ENCODE measurements at places on chromosomes 1 and 21.

DNA sequence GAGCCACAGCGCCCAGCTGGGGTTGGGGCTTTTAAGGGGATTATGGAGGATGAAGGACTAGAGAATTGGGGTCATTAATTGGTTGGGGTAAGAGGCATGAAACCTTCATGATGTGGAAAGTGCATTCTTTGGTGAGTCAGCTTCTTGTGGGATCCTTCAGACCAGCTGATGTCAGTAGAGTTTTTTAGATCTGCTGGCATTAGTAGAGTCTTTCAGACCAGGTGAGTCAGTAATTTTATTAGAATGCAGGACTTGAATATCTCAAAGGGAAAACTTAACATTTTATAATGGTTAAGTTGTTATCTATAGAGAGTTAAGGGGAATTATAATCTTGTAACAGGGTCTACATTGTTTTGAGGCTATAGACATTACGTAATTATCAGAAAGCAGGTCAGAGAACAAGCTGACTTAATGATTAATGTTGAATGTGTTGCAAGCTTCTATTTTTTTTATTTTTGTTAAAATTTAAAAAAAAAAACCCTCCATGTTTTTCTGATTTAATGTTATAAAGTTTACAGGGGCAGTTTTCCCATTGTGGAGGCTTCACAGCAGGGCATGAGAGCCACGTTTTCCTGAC lies 160.9 kb upstream of the FMN2 start:
- DNase-seq = no peak

DNA sequence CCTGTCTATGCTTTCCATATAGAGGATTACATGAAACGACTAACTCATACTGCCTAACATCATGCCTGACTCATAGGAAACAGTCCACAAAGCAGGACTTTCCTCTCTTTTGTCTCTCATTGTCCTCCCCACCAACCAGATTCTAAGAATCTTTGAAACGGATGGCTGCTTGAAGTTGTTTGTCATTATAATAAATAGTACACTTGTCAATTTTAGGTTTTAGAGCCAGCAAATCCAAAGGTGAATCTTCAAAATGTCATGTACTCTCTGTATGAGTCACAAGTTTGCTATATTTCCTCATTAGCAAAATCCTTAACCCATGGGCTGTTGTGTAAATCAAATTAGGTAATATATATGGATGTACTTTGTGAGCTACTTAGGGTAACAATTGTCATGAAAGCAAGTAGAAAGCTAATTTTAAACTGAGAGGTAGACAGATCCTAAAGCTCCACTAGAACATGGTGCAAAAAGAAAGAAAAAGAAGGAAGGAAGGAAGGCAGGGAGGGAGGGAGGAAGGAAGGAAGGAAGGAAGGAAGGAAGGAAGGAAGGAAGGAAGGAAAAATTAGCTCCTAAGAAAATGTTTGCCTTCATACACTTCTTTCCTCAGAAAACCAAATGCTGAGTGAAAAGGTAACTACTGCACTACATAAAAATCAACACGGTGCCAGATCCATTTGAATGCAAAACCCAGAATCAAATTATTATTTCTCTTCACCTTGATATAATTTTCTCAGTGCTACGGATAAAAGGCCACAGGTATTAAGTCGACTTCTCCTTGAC lies 129.5 kb upstream of the PRMT6 start:
- no peak for DNase-seq

DNA sequence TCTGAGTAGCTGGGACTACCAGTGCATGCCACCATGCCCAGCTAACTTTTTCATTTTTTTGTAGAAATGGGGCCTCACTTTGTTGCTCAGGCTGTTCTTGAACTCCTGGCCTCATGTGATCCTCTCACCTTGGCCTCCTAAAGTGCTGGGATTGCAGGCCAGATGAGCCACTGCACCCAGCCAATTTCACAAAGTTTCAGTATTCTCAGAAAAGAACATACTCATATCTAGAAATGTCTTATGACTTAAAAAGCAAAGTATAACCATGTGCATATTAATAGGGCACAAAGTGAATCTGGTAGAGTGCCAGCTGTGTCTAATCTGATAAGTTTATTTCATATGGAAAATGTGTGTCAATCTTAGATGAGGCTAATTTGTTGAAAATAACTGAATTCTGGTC lies 87.5 kb upstream of the CACYBP start:
- DNase-seq = peak; percentile 42

DNA sequence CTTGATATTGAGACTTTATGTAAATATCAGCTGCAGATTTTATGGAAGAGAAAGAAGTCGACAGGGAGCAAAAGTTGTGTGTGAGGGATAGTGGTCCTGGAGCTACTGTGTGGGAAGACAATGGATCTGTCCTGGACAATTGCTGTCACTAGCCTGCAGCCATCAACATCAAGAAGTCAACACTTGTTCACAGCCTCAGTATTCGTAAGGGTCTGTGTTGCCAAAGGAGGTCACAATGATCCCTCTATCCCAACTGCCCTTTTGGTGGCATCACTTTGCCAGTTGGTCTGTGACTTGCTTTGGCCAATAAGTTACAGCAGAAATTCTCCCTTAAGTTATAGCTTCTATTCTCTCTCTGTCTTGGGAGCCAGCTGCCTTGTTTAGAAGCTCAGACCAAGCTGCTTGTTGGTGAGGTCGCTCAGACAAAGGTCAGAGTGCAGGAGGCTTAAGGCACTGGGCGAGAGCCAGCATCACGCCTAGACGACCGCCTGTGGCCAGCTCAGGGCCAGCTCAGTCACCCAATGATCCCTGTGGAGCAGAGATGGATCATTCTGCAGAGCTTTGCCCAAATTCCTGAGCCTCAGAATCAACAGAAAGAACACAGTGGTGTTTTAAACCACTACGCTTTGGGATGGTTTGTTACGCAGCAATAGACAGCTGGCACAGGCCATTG lies 134.9 kb downstream of the RHOU start:
- no peak for DNase-seq

GRCh38 chr1:48600182-48600581 lies 128.2 kb upstream of the SPATA6 start:
- DNase-seq = no peak

GRCh38 chr1:93633313-93633712 lies 48.3 kb downstream of the BCAR3 start:
- DNase-seq = no peak

- no peak for DNase-seq
These were observed 234.8 kb downstream of the NCAM2 start for GRCh38 chr21:21233051-21233450.

DNA sequence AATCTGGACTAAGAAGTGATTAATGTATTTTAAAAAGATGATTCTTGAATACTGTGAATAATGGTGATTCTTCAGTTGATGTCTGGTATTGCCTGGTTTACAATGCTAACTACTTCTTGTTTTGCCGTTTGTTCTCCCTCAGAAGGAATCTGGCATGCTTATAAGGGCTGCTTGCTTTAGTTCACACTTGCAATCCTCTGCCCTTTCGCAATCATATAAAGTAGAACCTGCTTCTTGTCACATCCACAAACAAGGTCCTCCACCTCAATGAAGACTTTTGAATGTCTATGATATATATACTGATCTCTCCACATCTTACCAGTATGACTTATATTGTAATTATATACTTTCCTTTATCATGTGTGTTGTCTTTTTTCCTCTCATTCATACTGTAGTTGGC lies 92.6 kb downstream of the ADGRL4 start:
- no peak for DNase-seq

- DNase-seq = no peak
These were observed 1560.3 kb downstream of the MRPL39 start for GRCh38 chr21:24046829-24047443.

- DNase-seq = no peak
These were observed 7.8 kb downstream of the ERI3 start for GRCh38 chr1:44347280-44347679.

DNA sequence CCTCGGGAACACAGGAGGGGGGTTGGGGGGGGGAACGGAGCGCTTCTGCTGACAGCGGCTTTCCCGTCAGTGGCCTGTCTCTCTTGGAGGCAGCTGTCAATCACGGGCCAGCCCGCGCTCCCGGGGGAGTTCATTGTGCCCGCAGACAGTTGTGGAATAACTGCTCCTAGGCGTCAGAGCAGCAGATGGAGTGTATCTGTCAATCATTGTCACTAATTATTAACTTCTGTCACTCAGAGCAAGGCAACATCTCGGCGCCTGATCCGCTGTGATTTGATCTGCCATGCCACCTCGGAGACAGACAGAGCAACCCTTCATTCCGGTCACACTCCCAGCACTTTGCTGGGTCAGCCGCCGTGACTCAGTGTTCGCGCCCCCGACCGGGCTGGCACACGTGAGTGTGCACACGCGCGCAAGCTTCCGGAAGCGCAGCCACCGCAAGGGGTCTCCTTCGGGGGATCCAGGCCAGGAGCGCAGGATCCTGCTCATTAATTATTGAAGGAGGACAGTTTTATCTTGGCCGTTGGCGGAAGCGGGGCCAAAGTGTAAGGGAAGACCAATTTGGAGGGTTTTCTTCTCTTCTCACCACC lies 75.8 kb downstream of the RRAGC start:
- DNase-seq = no peak

DNA sequence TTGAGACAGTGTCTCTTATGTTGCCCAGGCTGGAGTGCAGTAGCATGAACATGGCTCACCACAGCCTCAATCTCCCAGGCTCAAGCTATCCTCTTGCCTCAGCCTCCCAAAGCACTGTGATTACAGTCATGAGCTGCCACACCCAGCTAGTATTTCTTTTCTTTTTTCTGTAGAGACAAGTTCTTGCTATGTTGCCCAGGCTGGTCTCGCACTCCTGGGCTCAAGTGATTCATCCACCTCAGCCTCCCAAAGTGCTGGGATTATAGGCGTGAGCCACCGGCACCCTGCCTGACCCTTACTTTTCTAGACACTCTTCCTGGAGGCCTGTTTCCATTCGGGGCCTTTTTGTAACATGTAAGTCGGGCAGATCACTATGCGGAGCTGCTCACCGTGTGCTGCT lies 30.1 kb upstream of the SRP9 start:
- DNase-seq = no peak

DNA sequence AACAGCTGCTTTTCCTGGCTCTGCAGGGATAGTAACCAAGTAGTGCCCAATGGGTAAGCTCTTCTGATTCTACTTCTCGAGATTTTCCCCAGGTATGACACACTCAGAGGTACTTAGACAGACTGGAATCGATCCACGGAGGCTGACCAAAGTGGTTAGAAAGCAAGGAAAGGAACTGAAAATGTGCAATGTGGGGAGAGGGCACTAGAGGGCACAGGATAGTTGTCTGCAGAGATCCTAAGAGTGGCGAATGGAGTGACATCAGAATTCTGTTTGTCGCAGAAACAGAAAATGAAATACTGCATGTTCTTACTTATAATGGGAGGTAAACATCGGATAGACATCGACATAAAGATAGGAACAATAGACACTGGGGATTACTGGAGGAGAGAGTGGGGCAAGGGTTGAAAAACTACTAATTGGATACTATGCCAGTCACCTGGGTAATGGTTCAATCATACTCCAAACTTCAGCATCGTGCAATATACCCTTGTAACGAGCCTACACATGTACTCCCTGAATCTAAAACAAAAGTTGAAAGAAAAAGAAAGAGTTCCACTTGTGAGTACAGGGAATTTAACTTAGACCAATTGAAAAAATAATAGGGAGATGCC lies 23.3 kb downstream of the CYP2J2 start:
- DNase-seq = no peak

GRCh38 chr21:45332981-45333582 lies 45.4 kb upstream of the POFUT2 start:
- DNase-seq = no peak

GRCh38 chr1:227576189-227576588 lies 12.8 kb downstream of the ZNF678 start:
- no peak for DNase-seq

DNA sequence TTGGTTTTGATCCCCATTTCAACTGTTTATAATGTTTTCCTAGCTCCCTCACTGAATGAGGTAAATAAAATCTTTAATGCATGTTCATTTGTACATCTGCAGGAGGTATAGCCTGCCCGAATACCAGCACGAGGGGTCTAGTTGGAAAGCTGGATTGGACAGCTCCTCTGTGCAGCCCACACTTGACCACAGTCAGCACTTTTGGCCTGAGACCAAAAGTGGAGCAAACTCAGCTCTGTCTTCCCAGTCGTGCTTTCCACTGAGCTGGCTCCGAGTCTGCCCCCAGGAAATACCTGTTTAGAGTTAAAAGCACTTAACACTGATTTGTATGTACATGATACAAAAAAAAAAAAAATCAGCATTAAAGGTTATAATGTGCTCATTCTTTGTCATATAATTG lies 224.4 kb downstream of the DSCAM start:
- no peak for DNase-seq

DNA sequence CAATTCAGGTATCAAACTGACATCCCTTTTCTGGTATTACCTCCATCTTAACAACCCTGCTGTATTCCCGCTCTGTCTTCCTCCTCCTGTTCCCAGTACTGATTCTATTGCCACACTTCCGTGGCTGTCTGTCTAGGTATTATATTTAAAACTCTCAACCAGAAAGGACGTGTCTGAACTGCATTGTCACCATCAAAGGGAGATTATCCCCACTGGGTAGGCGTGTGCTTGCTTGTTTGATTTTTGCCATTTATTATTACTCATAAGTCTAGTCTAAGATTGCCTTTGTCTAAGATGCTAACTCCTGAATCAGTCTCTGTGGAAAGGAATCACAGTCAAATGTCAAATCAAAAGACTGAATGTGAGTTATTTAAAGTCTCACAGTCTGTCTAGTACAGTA lies 650.1 kb downstream of the KCNT2 start:
- DNase-seq = no peak

DNA sequence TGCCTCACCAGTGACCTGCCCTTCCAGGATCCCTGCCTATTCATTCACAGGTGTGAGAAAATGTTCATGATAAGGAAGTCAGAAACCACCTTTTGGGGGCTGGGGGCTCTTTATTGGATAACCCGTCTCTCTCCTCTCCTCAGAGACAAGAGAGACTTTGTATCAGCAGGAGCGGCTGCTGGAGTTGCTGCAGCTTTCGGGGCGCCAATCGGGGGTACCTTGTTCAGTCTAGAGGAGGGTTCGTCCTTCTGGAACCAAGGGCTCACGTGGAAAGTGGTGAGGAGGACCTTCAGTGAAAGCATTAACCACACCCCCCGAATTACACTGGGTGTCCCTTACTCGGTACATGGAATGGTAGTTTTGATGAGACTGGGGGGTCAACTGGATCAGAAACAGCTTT lies 20.6 kb downstream of the NPPA start:
- no peak for DNase-seq

GRCh38 chr1:76075877-76076276 lies 1.3 kb downstream of the ST6GALNAC3 start:
- DNase-seq = no peak

- no peak for DNase-seq
These were observed 30.7 kb upstream of the IGSF5 start for GRCh38 chr21:39714331-39714730.

- DNase-seq = no peak
These were observed 268.5 kb downstream of the DUSP10 start for GRCh38 chr1:221473411-221473810.

All from activated naive CD4-positive, alpha-beta T cell treated with Interleukin-2 at 50 U/mL for 16 hours (primary cell).